ENCODE measurements at places on chromosomes 4 and X.

- no peak for DNase-seq
Observed at GRCh38 chrX:154818916-154819770, 13.9 kb upstream of the MPP1 start.

DNA sequence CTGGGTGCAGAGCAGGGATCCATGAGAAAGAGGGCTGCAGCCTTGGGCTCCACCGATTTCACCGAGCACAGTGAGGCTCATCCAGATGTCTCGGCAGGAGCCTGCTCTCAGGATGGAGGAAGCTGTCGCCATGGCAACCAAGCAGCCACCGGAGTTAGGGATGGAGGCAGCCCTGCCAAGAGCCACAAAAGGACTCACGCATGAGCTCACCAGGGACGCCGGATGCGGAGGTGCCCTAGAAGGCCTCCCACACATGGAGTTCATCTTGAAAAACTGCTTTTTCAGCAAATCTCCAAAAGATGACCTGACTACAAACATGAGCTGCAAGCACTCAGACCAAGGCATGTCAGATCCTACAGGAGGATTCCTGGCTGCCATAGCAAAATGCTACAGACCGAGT lies 90.7 kb downstream of the WFS1 start:
- DNase-seq = no peak

GRCh38 chrX:54494166-54494988 lies 1.7 kb downstream of the FGD1 start:
- no peak for DNase-seq

DNA sequence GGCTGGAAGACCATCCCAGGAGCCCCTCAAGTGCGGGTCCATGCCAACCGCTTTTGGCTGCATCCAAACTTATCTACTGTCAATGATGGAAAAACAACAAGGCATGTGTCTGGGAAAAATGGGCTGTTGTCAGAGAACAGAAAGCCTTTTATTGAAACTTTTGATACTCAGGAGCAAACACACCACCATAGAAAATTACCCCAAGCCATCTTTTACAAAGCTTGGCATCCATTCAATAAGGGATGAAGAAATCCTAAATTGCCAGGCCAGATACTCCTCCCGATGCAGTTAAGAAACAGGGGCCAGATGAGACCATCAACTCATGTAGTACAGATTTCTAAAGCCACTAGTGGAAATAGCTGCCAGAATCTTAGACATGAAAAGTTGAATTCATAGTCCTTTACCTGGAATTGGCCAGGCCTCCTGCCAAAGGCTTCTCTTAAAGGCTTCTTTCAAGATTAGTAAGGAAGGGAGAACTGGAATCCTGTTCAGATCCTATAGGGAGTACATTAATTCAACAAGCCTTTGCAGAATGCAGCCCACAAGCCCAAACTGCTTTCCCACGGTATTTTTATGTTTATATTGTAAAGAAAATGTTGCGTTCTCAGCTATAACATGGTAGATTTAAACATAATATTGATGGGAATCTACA lies 145.4 kb upstream of the MAP3K15 start:
- no peak for DNase-seq

DNA sequence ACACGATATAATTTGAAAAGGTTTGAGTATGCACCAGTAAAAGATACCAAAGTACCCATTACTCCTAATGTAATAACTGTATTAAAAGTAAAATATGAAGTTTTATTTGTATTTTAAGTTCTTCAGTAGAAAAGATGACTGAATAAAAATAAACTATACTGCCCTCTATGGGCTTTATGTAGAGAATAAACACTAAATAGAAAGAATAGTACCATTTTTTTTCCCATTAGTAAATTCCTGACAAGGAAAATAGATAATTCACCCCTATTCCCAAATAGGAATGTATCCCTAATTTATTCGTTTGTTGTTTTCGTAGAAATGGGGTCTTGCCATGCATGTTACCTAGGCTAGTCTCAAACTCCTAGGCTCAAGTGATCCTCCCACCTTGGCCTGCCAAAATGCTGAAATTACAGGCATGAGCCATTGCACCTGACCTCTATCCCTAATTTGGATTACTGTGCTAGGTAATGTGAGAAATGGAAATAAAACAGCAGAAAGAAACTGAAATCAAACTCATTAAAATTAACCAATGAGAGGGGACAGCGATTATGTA lies 73.6 kb upstream of the COX18 start:
- no peak for DNase-seq

- peak; percentile 16 for DNase-seq
Observed at GRCh38 chr4:119041951-119042560, 93.6 kb upstream of the MYOZ2 start.

- no peak for DNase-seq
Observed at GRCh38 chr4:152665691-152666395, 14.0 kb downstream of the TMEM154 start.

GRCh38 chr4:107931775-107932321 lies 499 bp downstream of the CYP2U1 start:
- peak; percentile 11 for DNase-seq

DNA sequence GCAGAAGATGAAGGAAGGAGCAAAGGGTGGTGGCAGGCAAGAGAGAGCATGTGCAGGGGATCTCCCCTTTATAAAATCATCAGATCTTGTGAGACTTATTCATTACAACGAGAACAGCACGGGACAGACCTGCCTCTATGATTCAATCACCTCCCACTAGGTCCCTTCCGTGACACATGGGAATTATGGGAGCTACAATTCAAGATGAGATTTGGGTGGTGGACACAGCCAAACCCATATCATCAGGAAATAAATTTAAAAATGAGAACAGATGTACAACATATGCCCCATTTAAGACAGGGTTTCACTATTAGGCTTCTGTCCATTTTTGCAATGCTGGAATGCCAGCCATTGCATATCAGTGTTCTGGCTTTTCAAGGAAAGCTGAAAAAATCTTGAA lies 346.7 kb upstream of the SLIT2 start:
- no peak for DNase-seq

DNA sequence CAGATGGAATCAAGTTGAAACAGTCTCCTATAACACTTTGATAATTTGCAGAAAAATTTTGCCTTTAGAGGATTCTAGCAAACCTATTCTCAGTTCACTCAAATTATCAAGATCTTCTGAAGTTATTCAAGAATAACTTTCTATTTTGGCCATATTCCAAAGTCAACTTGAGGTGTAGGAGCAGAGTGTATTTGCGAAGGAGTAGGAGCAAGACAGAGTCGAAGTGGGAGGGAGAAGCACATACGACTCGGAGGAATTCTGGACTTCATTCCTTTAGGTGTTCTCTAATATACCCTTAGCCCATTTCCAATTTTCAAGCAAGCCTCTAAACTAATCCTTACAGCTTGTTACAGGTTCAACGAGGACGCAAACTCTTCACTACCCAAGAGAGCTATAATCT lies 252.9 kb downstream of the GPM6A start:
- no peak for DNase-seq

- no peak for DNase-seq
Observed at GRCh38 chr4:127616898-127617297, 15.9 kb upstream of the INTU start.

GRCh38 chrX:41384051-41384705 lies 50.2 kb downstream of the DDX3X start:
- DNase-seq = peak; percentile 4

DNA sequence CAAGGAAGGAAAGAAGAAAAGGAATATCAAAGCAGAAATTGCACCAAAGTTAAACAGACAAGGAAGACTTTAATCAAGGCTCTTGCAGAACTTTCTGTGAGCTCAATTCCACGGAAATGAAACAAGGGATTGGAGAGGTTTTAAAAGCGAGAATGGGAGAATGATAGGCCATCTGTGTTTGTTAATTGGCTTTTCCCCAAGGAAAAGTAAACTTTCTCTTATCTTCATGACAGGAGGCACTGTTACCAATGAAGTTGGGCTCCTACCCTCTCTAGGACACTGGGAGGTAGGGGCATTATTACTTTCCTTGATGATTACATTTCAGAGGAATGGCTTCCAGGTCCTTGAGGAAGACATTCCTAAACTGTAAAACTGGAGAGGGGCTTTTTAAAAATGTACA lies 328.8 kb upstream of the NWD2 start:
- DNase-seq = no peak

DNA sequence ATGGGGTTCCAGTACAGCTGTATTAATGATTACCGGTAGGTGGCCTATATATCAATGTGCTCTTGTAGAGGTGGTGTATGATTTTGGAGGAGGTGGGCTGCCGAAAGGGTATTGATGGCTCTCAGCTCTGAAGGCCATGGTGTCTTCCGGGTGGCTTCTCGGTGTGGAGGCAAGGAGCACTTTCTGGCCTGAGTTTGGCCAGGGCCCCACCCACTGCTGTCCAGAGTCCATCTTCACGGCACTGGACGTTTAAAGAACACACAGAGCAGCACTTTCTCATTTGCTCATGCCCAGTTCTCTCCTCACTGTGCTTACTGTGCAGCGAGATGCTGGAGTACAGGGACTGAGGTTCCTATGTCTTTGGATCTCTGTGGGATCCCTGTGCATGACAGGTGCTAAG lies 16.1 kb downstream of the BST1 start:
- no peak for DNase-seq

- DNase-seq = no peak
Observed at GRCh38 chrX:39764441-39764914, 333.3 kb downstream of the BCOR start.

DNA sequence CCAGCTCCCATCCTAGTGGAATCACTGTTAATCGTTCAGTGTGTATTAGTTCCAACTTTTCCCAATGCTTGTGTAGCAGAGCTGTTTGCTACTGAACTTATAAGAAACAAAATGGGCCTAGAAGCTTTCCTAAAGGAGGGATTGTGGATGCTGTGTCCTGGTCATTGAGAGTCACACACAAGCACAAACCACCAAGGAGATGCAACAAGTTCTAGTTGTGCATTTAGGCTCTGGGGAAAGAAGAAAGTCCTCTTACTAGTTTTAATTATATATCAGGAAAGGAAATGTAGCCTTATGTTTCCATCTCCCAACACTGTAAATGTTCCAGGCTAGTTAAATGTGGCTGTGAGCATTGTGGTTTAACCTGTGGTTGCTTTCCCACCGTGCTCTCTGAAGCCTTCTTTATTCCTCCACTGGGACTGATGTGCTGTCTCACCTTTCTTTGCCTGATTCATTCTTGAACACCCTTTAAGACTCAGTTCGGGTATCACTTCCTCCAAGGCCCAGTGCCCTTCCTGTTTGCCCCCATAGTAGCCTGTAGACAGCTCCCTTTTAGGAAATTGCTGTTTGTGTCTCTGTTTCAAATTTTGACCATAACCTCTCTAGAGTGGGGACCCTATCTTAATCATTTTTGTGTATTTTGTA lies 34.3 kb downstream of the ATP10D start:
- no peak for DNase-seq

DNA sequence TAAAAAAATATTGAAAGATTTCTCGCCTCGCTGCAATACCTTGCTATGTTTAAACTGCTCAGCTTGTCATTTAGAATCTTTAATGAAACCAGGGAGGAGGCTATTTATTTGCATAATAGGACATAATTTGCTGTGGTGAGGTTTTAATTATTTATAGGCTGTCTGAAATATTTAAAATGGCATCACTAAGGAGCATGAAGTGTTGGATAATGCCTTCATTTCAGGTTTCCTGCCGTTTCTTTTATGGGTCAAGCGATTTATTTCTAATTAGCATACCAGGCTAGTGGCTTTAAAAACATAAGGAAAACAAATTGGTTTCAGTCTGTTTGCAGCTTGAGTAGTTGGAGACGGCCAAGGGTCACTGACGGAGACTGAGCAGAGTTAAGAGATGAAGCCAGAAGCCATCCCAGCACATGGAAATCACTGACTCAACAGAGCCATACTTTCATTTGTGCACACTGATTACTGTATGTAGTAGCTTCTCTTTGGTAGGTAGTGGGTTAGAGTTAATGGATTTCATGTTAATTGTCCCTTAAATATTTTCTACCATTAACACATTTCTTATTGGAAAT lies 1962.4 kb upstream of the TENM3 start:
- DNase-seq = no peak

- DNase-seq = no peak
Observed at GRCh38 chrX:153642051-153642654, 4.8 kb upstream of the DUSP9 start.

DNA sequence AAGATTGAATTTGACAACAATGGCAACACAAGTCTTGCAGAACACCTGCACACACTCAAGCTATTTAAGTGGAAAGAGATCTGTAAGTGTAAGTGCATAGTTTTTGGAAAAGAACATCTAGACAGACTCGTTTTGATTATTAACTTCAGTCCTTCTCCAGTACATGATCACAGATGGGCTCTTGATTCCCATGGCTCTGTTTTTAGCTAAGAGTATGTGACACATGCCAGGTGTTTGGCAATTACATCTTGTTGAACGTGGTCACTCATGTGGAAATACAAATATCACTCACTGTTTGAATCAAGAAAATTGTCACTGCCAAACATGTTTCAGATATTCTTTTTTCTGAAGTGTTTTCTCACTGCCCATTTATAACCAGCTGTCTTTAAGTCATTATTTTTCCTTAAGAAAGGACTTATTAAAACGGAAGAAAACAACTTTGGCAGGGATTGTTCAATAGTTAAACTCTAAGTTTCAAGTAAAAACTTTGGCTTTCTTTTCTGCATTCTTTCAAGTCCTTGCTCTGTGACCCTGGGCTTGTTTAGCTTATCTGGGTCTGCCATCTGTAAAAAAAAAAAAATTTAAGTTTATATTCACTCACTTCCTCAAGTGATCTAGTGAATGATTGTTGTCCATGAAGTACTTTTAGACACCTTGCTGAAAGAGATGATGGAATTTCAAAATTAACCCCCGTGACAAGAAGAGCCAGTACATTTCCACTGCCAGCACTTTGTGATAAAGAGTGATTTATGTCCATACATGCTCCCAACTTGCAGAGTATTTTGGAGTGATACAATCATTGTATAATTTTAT lies 125.4 kb downstream of the ATXN3L start:
- no peak for DNase-seq

- DNase-seq = no peak
Observed at GRCh38 chr4:12881945-12882584, 602.1 kb downstream of the RAB28 start.

GRCh38 chr4:164446516-164446915 lies 307.4 kb upstream of the SMIM31 start:
- DNase-seq = no peak

DNA sequence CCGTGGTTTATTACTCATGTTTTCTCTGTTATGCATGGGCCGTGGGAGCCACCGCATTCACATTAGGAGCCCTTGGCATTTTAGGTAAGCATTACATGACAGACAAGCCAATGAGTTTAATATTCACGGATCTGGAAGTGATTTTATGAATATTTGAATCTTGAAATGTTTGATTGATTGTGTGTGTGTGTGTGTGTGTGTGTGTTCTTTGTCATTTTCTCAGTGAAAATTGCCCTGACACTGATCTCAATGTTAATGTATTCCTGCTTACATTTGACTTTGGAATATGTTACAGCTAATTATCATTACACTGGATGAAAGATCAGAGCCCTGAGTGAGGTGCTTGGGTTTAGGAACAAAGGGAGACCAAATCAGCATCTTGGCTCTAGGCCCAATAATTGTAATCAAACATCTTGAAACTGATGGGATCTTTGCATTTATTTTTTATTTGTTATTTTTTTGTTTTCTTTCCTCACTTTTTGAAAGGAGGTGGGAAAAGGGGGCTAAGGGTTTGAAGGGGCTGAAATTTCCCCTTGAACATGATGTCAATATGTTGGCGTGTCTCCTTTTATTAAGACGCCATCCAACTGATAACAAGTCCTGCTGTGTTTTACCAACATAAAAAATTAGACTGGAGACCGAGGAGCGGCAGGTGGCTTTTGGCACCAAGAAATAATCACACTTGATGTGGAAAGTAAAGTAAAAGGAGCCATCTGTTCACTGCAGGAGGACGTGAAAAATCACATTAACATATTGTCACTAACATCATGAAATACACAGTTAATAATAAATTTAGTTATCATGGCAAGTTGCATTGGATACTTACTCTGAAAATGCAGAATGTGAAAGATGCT lies 5.2 kb upstream of the GK2 start:
- DNase-seq = no peak

GRCh38 chrX:115968436-115969252 lies 201.9 kb upstream of the AGTR2 start:
- DNase-seq = no peak
